ENCODE measurements at places on chromosomes 6 and 20.

DNA sequence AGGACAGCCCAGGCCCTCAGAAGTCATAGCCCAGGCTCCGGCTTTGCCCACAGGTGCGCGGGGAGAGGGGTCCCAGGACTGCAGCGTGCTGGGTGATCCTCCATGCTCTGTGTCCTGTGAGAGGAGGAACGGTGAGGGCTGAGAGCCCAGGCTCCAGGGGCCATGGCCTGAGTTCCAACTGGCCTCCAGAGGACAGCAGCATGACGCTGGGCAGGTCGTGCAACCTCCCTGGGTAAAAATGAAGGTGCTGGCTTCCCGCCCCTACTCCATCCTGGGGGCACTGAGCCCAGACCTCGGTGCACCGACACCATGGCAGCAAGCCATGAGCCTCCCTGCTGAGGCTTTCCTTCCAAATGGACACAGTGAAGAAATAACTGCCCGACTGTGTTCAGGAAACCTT, 305.4 kb downstream of the TAF4 start:
- no peak for DNase-seq

- no peak for DNase-seq
Observed at GRCh38 chr6:167111597-167111996, 11.3 kb upstream of the CCR6 start.

DNA sequence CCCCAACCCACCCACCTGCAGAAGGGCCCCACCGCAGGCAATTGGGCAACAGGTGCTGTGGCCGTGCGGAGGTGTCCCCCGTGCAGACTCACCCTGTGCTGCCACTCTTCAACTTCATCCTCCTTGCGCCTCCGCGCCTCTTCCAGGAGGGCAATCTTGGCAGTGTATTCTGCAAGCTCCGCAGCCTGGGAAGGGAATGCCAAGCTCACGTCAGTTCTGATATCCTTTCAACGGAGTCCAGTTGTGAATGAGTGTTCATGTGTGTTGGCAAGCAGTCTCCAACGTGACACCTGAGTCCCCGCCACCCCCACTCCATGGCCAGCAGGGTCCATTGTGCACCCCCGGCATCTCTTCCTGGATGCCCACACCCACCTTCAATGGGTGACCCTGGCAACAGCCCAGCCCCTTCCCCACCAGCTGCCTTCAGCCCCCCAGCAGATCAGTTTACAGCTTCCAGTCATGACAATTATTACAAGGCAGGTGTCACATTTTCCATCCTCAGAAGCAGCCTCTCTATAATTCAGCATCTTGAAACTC, 49.9 kb downstream of the EZR start:
- DNase-seq = no peak

GRCh38 chr6:62492192-62492822, 206.3 kb upstream of the KHDRBS2 start:
- no peak for DNase-seq

DNA sequence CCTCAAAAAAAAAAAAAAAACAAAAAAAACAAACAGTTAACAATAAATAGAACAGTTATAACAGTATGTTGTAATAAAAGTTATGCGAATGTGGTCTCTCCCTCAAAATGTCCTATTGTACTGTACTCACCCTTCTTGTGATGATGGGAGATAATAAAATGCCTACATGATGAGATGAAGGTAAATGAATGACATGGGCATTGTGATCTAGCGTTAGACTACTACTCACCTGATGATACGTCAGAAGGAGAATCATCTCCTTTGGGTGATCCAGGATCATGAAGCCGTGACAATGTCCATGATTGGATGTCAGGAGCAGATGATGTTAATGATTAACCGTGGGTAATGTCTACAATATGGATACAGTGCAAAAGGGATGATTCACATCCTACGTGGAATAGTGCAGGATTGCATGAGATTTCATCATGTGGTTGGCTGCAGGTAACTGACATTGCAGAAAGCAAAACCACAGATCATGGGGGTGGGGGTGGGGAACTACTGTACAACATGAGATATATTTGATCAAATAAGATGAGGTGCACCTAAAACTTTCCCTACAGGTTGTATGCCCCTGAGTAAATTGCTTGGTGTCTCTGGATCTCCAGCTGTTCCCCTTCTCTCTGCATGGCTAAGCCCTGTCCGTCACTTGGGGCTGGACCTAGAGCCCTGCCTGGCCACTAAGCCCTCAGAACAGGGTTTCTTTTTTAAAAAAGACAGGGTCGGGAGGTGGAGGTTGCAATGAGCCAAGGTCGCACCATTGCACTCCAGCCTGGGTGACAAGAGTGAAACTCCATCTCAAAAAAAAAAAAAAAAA, 6.2 kb upstream of the RBCK1 start:
- no peak for DNase-seq

DNA sequence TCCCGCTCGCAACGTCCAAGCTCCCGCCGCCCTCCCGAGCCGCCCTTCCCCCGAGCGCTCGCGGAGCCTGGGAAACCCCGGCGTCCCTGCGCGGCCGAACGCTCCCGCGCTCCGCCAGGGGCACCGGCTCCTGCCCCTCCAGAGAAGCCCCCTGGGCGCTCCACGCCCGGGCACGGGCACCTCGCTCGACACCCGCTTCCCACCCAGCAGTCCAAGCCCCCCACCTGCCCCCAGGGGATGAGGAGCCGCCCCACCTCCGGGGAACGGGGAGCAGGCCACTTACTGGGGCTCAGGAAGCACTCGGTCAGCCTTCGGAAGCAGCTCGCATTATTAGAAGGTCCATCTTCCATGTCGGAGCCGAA, 1.4 kb downstream of the PDE10A start:
- no peak for DNase-seq

DNA sequence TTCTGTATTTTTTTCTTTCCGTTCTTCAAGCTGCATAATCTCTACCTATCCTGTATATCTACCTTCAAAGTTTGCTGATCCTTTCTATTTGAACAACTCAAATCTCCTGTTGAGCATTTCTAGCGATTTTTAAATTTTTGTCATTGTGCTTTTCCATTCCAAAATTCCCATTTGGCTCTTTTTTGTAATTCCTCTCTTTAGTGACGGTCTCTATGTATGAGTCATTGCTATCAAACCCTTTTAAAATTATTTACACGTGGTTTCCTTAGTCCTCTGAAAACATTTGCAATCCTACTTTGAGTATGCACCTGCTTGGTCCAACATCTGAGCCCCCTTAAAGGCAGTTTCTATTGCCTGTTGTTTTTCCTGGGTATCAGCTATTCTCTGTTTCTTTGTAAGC, 100.5 kb upstream of the FOXC1 start:
- DNase-seq = no peak

DNA sequence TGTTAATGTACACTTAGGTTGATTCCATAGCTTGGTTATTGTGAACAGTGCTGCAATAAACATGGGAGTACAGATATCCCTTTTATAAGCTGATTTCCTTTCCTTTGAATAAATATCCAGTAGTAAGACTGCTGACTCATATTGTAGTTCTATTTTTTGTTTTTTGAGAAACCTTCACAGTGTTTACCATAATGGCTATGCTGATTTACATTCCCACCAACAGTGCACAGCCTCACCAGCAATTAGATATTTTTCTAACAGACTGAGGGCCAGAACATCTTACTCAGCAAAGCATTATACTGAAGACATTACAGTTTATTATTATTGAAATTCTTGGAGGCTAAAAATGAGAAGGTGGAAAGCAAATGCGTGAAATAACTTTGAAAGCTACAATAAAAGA, 187.3 kb upstream of the HEY2 start:
- no peak for DNase-seq

DNA sequence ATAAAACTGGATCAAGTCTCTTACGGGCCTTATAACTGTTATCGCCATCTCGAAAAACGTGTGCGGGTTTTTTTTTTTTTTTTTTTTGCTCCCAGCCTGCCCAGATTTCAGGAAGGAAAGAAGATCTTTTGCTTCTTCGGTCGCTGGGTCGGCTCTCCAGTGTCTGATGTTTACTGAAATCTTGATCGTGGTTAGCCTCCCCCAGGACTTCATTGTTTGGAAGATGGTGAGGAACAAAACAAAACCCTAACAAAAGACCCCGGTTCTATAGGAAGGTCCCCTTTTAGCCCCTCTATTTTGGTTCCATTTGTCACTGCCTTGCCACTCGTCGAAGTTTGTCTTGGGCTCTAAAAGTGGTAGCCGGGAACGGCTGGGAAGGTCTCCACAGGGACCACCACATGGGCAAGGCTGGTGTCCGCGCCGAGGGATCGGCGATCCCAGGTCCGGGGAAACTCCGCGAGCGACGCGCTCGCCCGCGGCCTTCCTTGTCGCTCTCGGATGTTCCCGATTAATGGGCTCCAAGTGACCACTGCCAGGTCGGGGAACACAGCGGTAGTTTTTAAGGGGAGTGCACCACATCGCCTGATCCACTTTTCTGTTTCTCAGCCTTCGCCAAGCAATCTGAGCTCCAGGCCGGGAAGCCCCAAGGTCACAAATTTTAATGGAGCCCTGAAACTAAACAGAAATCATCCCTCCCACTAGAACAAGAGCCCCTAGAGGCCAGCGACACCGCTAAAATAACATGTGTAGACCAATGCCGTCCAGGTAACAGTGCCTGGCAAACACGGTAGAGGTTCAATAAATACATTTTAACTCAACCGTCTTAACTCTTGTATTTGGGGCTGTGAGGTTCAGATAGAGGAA, 27.0 kb downstream of the TRIM27 start:
- peak; percentile 30 for DNase-seq

GRCh38 chr6:16969699-16970655, 131.9 kb upstream of the STMND1 start:
- no peak for DNase-seq

- DNase-seq = peak; percentile 45
Observed at GRCh38 chr20:36604952-36605398, 604 bp upstream of the RAB5IF start.

DNA sequence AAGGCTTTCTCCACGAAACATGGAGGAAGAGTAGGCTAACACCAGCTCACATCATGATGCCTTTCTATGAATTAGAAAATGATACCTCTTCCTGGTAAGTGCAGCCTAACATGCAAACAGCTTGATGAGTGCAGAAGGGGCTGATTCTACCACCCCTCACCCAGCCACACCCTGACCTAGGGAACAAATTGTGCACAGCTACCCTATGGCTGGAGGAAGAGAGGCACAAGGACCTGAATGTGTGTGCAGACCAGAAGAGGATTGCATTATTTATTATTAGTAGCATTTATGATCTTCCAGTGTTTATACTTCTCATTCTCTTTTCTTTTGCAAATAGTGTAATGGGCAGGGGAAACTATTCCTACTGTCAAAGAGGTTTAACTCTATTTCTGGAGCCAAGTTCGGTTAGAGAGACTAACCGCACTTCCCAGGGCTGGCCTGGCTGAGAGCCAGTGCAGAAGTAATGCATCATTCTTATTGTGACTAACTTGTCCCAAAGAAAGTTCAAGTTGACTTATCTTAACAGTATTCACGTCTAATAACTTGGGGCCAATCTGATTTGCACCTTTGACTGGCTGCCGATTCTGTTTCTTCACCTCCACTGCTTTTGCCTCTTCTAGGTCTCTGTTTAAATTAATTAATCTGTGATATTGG, 237.5 kb downstream of the CD83 start:
- peak; percentile 55 for DNase-seq

- no peak for DNase-seq
Observed at GRCh38 chr6:110672122-110672521, 143.1 kb downstream of the CDK19 start.

- no peak for DNase-seq
Observed at GRCh38 chr6:41767112-41767833, 12.4 kb downstream of the FRS3 start.

DNA sequence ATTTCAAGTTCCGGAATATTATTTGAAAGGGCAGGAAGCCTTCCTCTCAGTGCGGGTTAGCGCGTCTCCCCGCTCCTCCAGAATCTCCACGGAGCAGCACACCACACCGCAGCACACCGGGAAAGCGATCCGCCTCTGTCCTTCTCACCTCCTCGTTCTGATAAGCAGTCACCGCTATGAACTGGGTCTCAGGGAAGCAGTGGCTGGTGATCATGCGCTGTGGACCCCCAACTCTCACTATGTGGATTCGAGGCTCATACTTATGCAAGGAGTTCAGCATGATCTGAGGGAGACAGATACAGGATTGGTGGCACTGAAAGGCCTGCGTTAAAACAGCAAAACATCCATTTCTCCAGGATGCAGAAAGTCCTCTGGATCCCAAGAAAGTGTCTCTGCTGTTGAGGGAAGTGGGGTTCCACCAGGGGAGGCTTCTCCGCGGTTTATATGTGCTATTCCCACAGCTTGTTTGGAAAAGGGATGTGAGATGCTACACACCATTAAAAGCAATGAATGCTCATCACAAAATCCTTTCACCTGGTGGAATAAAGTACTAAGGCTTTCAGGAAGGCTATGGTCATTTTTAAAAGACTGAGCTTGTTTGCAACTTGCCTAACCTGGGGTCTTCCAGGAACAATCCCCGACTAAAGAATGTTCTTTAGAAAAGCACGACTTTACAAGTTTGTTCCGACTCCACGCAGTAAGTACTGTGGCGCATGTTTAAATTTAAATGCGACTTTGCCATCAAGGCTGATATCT, 1.9 kb downstream of the TBXT start:
- no peak for DNase-seq

- no peak for DNase-seq
Observed at GRCh38 chr20:63443606-63444395, 28.7 kb downstream of the KCNQ2 start.

DNA sequence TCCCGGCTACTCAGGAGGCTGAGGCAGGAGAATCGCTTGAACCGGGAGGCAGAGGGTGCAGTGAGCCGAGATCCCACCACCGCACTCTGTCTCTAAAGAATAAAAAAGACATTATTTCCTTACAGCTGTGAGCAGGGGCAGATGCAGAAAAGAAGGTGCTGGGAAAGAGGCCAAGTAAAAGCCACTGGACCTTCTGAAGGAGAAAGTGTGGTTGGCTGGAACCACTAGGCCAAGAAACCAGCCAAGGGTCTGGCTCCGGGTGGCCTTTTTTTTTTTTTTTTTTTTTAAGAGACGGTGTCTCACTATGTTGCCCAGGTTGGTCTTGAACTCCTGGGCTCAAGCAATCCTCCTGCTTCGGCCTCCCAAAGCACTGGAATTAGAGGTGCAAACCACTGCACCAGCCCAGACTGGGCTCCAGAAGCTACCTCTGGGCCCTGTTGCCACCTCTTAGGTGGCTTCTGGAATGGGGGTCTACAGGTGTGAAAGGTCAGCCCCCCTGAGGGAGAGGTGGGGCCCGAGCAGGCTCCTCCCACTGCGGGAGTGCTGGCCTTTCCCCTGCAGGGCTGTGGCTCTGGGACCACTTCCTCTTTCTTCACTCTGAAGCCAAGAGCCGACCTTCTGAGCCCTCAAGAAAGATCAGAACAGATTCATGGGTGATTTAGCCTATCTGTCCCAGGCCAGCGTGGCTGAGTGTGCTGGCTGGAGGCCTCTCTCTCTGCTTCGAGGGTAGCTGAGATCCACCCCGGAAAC, at the start of gene FGD2:
FGD2 (plus strand) TSS at position 595 of the 750 bp plus-strand sequence. CDS start 163 bp downstream, outside the sequence.
- no peak for DNase-seq

- no peak for DNase-seq
Observed at GRCh38 chr20:50909413-50909812, 21.8 kb downstream of the ADNP start.

DNA sequence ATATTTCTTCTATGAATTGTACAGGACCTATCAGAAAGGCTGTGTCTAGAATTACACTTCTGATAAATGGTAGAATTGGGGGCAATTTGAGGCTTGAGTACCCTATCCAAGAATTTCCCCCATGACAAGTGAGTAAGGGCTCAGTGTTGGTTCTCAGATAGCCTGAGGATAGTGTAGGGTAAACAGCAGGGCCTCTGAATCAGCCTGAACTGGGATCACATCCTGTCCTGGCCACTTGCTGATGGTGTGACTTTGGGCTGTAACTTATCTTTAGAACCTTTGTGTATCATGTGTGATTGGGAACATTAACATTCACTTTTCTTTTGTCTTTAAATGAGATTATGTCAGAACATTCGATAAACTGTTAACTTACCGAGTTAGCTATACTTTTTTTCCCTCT, 151.0 kb downstream of the CLIC5 start:
- no peak for DNase-seq

All from stimulated activated CD4-positive, alpha-beta T cell treated with anti-CD3 and anti-CD28 coated beads, TNF-alpha, amount 100 ng/mL, for 24 hours (primary cell).